Hypothalamus (tissue), 51 donors: ENCODE measurements at places on chromosomes 3 and 15.

DNA sequence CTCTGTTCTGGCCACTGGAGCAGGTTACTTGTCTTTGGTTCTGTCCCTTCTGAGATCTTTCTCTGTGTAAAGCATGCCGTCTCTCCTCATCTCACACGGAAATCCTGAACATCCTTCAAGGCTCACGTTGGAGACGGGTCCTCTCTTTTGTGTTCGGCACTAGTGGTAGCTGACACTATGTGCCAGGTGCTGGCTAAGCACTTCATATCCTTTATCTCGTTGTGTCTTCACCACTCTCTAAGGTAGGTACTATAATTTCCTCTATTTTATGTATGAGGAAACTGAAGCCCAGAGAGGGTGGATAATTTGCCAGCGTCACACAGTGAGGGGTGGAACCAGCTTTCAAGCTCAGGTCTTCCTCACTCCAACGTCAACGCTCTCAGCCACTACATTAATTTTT is 1.2 kb downstream of the IFT122 start:
- no peak for DNase-seq

GRCh38 chr3:183766745-183767606 is 58.4 kb downstream of the MAP6D1 start:
- no peak for DNase-seq

DNA sequence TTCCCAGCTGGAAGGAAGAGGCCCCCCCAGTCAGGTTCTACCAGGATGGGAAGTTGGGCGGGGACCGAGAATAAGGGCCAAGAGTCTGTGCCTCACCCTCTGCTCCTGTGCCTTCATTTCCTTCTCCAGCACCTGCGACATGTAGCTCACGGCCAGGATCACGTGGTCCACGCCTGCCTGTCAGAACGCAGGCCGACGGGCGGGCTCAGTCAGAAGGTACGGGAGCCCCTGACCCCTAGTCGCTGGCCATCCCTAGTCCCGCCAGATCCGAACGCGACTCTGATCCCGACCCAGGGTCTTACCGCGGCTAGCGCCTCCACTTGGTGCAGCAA is 489 bp downstream of the GMPPB start:
- DNase-seq: no peak

GRCh38 chr15:43991206-43991605 is 164.4 kb downstream of the WDR76 start:
- DNase-seq: no peak

DNA sequence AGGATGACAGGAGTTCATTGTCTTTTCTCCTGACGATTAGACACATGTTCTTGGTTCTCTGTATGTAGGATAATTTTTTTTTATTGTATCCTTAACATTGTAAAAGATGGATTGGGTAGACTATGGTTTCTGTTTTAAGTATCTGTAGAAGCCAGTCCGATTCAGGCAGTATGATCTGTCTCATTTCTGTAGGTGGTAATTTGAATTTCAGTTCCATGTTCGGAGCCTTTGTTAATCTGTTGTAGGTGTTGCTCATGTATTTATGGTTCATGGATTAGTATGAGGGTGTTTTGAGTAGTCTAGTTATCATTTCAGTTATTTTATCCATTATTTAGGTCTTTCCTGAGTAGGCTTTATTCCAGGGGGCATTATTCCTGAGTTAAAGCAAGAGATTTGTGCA is 32.4 kb upstream of the MME start:
- no peak for DNase-seq

DNA sequence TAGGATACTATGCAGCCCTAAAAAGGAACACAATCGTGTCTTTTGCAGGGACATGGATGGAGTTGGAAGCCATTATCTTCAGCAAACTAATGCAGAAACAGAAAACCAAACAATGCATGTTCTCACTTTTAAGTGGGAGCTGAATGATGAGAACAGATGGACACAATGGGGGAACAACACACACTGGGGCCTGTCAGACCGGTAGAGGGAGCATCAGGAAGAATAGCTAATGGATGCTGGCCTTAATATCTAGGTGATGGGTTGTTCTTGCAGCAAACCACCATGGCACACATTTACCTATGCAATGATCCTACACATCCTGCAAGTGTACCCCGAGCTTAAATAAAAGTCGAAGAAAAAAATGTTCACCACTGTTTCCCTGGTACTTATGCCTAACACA is 17.5 kb downstream of the SENP7 start:
- DNase-seq: no peak

DNA sequence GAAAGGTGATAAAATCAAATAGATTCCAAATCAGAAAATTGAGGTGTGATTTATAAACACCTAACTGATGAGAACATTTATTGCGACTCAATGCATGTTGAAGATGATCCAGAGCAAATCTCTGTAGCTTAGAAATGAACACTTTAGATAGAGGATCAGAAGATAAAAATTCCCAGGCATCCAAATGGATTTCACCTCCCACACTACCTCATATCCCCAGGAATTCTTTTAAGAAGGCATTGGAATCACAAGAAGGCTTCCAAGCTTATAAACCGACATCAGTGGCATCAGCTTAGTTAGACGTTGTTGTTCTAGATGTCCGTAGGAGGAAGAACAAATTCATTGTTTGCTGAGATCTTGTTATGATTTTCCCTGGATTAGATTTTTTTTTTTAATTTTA is 154.4 kb downstream of the EBLN2 start:
- DNase-seq: no peak

GRCh38 chr3:120077731-120078130 is 16.5 kb downstream of the GSK3B start:
- DNase-seq: no peak

- no peak for DNase-seq
These were observed 43.2 kb upstream of the PIK3R4 start for GRCh38 chr3:130789782-130790322.

DNA sequence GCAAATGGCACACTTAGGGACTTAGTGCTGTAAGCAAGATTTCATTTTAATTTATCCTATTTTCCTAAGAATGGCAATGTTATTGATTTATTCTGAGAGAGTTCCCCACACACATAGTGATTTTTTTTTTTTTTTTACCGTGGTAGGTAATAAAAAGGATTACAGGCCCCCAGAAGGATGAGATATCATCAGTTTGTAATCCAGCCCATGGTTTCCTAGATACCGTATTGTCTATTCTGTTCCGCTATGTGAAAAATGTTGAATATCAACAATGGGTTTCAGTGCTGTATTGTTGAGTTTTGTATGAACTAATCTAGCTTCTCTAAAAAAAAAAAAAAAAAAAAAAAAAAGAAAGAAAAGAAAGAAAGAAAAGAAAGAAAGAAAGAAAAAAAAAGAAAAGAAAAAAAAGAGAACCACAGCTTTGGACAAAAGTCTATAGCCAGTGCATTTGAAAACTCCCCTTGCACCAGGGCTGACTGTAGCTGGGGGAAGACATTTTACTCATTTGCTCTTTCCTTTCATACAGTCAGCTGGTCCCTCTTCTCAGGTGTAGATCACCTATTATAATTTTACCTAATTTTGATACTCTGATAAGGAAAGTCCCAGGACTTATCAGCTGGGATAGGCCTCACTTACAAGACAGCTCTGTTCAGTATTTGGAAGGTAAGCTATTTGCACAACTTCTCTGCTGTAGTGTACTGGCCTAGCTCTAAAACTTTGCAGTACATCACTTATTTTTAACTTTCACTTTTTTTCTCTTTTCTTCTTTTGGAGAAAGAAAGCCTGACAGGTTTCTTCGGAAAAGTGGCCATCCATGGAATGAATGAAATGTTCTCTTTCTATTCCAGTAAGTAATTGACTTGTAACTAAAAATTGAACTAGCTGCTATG is 101.4 kb upstream of the SOX2 start:
- no peak for DNase-seq

GRCh38 chr3:161859057-161859456 is 362.4 kb downstream of the OTOL1 start:
- DNase-seq: no peak

- DNase-seq: peak; percentile 68
These were observed 23.8 kb downstream of the RLBP1 start for GRCh38 chr15:89197503-89197971.

DNA sequence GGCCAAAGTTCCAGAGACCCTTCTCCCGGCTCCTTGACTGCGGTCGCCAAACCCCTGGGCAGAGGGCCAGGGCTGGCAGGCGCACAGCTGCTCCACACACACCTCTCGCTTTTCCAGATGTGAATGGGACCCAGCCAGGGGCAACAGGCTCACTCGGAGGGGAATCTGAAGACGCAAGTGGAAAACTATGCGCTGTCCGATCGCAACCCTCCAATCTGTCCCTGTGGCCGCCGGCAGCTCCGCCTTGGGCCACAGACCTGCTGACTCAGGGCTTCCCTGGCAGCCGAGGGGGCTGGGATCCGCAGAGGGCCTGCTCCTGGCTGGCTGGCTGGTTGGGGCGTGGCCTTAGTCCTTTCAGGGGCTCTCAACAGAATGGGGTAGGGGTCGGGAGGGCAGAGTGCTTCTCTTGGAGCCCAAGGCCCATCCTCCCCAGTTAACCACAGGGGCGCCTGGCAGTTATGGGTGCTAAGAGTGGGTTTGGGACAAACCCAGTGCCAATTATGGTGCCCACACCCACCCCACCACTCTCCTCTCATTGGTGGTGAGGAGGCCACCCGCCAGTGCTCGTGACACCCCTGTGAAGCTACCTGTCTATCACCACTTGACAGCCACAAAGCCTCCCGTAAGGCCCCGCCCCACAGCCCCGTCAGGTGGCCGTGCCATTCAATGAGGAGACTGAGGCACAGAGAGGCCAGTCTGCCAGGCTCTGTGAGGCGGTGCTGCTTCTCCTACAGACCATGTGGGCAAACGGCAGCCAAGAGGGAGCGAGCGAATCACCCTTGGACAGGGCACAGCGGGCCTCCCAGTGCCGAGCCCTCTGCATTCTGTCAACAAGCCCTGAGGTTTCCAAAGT is 53.8 kb downstream of the IQSEC1 start:
- peak; percentile 28 for DNase-seq

DNA sequence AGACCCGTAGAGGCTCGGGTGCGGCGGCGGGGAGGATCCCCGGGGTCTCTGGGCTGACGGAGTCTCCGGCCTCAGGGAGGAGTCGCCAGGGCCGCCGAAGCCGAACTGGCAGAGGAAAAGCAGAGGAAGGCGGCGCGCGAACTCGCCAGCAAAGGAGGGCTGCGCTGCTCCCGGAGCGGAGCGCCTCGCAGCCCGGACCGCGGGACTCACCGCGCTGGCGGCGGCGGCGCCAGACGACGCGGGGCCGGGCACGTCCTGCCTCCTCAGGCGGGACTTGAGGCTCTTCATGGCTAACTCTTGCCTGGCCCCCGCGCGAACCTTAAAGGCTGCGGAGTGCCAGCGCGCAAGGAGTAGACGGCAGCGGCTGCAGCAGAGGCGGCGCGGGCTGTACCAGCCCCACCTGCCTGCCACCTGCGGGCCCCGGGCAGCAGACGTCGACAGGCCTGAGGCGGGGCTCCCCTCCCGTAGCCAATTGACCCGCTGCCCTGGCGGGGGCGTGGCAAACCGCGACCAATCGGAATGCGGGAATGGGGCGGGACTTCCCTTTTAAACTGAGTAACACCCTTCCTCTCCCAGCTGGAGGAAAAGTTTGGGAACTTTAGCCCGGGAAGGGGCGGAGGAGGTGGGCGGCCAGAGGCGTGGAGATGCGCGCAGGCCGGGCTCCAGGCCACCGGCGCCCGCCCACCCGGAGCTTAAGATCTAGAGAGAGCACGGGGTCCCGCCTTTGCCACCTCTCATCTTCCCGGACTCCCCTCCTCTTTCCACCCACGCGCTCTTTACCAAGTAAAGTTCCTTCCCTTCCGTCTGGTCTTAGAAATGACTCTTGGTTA is at the start of gene UACA:
TSS of gene UACA (minus strand) at position 439 of the 830 bp plus-strand sequence. CDS start at position 288, 151 bp downstream.
- peak; percentile 93 for DNase-seq

- DNase-seq: no peak
These were observed 15.6 kb downstream of the CYP19A1 start for GRCh38 chr15:51322621-51323296.

DNA sequence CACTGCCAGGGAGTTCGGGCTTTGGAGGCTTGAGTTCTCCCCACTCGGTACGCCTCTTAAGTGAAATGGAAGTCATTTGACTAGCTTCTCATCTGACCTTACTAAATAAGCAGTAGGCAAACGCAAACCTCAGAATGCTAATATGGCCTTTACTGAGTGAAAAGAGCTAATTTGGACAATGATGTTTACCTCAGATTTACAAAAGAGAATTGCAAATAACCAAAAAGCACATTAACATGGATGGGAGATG is 1.6 kb upstream of the RNU6-1 start:
- no peak for DNase-seq

GRCh38 chr3:169303660-169304059 is 359.9 kb downstream of the MECOM start:
- no peak for DNase-seq

- DNase-seq: no peak
These were observed 12.2 kb downstream of the RNF111 start for GRCh38 chr15:58999694-59000093.

- DNase-seq: no peak
These were observed 12.4 kb downstream of the ARL8B start for GRCh38 chr3:5134499-5134898.

GRCh38 chr15:38242055-38242454 is 10.6 kb upstream of the SPRED1 start:
- no peak for DNase-seq

GRCh38 chr3:5093731-5094130 is 28.4 kb upstream of the ARL8B start:
- DNase-seq: no peak

- DNase-seq: no peak
These were observed 150.2 kb upstream of the MLF1 start for GRCh38 chr3:158420654-158421396.

- DNase-seq: no peak
These were observed at the start of gene GP9 for GRCh38 chr3:129060276-129061022. TSS of gene GP9 (plus strand) at chr3:129060779. CDS start at chr3:129061740, 961 bp downstream.

GRCh38 chr3:43950775-43951174 is 260.0 kb downstream of the ABHD5 start:
- DNase-seq: no peak

- DNase-seq: no peak
These were observed 68.0 kb downstream of the OXNAD1 start for GRCh38 chr3:16332904-16333426.

DNA sequence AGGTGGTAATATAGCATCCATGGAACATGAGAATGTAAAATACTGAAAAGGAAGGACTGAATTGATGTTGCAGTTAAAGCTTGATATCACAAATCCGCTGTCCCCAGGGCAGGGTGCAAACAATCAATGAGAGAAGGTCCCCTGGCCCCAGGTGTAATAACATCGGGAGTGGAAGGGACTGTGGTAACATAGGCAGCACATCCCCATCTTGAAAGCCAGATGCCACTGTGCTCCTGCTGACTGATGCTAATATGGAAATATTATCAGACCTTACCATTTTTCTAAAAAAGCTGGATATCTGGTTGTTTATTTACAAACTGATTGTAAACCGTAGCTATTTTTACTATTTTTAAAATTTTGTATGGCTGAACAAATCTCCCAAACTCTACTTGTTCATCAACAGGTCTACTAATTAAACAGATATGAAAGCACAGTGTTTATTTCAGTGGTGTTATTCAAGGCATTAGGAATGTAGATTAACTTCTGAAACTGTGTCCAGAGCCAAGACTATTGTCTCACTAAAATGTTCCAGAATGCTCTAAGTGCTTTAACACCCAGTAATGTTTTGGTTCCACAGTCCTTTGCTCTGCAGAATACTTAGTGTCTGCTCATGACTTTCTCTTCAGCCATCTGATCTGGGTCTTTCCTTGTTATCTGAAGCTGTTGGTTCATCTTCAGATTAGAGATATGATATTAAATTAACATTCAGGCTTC is 386.0 kb upstream of the RARB start:
- DNase-seq: no peak
